ENCODE measurements at places on chromosomes 11 and 22. TPM values are rescaled to one million over a fixed set of nuclear protein-coding genes. Genes with fewer than 3 reads are reported as not detected.

The MIOX gene
- total RNA-seq: not detected

The ARHGAP42 gene
- total RNA-seq: 9.0 TPM

The FDXACB1 gene
- 1.8 TPM for total RNA-seq

The RBMXL2 gene
- not detected for total RNA-seq

The APOBEC3F gene
- 1.8 TPM for total RNA-seq

The MED15 gene
- 106 TPM for total RNA-seq

The MIF gene
- 496 TPM for total RNA-seq

The COMMD9 gene
- 76.8 TPM for total RNA-seq

The TRIOBP gene
- 16.7 TPM for total RNA-seq

The SYCE3 gene
- total RNA-seq: not detected

The GNG3 gene
- total RNA-seq: 164 TPM

The UBE2L3 gene
- 82.6 TPM for total RNA-seq

The CSNK2A3 gene
- total RNA-seq: 3.4 TPM

The TMPRSS4 gene
- not detected for total RNA-seq

The CECR2 gene
- total RNA-seq: 7.9 TPM

The MFNG gene
- 2.7 TPM for total RNA-seq

The LIMK2 gene
- 32.5 TPM for total RNA-seq

The SIPA1 gene
- 32.2 TPM for total RNA-seq

The RFPL1 gene
- not detected for total RNA-seq

The CRYBA4 gene
- total RNA-seq: not detected

The ANKK1 gene
- total RNA-seq: 0.63 TPM

The EMSY gene
- 41.2 TPM for total RNA-seq

The GRM5 gene
- total RNA-seq: 144 TPM

The OR2AT4 gene
- not detected for total RNA-seq

The HYOU1 gene
- 137 TPM for total RNA-seq

The SHISAL1 gene
- 49.7 TPM for total RNA-seq

The OR8G1 gene
- total RNA-seq: not detected

The SCYL1 gene
- 114 TPM for total RNA-seq

The AIP gene
- 65.1 TPM for total RNA-seq

The CLDN5 gene
- 95.7 TPM for total RNA-seq

The RFPL3 gene
- not detected for total RNA-seq

All from dorsolateral prefrontal cortex (tissue), 122 donors.